ENCODE measurements at places on chromosomes 5 and 9.

DNA sequence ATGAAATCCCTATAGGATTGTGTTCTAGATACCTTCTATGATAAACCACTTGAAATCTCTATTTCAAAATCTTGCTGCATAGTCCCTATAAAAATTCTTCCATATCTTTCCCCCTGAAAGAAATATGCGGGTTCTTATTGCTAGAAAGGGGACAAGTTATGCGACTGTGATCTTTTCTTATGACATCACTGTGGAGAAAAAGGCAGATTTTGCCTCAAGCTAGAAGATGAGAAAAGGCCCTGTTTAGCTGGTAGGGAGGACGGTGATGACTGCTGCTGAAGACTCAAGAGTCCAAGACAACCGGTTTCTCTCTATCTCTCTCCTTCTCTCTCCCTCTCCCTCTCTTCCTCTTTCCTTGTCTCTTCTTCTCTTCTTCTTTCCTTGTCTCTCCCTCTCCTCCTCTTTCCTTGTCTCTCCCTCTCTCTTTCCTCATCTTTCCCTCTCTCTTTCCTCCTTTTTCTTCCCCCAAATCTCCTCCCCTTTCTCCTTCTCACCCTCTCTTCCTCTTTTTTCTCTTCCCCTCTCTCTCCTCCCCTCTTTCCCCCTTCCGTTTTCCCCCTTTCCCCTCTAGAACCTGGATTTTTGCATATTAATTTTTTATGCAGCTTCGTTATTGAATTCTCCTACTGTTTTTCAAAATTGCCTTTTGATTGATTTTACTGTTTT, 5.3 kb downstream of the OR2S2 start:
- no peak for DNase-seq

- no peak for DNase-seq
These were observed 122.6 kb downstream of the RASEF start for GRCh38 chr9:82940376-82940775.

DNA sequence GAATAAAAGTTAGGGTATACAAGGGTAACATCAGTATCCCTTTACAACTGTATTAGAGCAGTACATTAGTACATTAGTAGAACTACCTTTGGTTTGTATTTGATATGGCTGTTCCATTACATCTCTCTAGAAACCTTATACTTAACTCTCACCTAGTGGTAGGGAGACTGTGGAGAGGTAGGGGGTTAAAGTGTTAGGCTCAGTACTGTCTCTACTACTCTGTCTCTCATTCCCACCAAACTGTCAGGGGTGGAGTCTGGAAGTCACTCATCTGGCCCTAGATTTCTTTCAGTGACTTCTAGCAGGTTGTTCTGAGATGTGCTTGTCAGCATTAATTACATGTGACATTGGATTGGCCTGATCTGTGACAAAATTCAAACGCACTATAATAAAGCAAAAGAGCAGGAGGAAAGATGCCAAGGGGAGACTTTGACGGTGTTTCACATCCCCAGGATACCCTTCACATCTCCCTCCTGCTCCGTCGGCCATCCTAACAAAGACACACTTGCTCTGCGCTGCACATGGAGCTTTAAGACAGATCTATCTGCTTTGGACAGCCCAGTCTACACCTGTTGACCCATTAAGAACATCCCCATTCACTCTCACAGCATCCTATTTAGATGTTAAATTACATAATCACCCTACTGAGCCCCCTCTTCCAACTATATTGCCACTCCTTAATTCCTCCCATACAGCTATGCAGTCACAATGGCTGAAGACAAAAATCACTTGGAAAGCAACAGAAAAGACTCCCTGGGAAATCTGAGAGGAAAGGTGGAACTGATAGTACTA, 1043.0 kb upstream of the DMAC1 start:
- no peak for DNase-seq

- DNase-seq = no peak
These were observed 6.2 kb upstream of the TNFSF8 start for GRCh38 chr9:114936581-114936980.

- DNase-seq = no peak
These were observed 258.3 kb upstream of the NR4A3 start for GRCh38 chr9:99563364-99563763.

DNA sequence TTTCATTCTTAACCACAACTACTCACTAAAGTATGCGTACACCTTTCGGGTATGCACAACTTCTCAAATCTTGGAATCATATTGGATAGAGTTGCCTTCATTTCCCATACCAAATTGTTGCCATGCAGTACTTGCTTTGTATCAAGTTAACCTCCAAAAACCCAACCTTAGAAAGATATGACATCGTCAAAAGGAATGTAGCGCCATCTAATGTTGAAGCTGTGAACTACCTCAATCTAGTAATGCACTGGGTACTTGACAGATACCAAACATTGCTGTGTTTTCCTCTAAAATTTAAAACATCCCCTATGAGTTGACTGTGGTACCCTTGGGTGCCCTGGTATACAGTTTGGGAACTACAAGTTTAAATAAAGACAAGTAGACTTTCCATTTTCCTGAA, 318.4 kb downstream of the ARL15 start:
- peak; percentile 21 for DNase-seq

- DNase-seq = no peak
These were observed 1.3 kb downstream of the SLC12A7 start for GRCh38 chr5:1110307-1111240.

DNA sequence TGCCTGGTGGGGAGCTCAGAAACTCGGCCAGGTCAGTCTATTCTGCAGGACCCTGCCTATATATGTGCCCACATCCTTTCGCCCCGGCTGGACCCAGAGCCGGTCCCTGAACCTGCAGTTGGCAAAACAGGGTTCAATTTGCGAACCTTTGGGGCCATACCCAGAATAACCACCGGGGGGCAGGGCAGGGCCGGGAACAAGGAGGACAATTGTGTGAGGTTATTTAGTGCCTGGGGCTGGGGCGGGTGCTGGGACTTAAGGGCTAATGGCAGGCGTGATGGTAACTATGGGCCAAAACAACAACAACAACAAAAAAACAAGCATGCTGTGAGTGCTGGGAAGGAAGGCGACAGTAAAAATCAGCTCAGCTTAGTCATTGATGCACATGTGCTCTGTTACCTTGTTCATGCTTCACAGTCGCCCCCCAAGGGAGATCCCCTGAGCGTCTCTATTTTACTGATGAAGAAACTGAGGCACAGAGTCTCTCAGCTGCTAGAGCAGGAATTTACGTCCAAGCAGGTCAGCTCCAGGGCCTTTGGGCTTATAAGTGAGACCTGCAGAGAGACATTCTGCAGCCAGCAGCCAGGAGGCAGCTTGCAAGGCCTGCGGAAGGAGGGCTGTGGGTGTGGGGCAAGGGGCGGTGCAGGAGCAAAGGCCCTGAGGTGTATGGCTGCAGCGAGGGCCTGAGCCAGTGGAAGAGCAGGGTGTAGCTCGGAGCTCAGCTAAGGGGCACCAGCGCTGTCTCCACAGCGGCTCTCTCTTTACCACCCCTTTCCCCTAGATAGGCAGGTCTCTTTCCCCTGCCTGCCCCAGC, 106.0 kb downstream of the PHF2 start:
- peak; percentile 89 for DNase-seq

DNA sequence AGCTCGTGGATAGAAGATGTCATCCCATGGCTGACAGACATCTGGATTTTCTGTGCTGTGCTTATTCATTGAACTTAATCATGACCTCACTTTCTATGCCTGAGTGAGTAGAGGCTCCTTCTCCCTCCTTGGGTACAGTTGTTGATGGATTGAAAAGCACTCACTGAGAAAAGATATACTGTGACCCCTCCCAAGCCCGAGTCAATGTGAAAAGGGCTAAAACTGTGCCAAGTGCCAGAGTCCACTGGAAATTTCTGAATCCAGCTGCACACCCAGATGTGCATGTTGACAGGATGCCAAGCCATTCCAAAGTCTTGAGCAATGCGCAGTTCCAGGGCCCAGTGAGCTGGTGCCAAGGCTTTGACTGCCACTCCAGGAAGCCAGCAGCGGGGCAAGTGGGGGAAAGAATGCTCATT, 473.0 kb downstream of the NTRK2 start:
- no peak for DNase-seq

GRCh38 chr5:58545912-58546311, 37.0 kb upstream of the RAB3C start:
- DNase-seq = no peak

- peak; percentile 82 for DNase-seq
These were observed at the start of gene ZNF354B for GRCh38 chr5:178859625-178860521. ZNF354B (plus strand) TSS chr5:178859953; CDS start chr5:178861048, 1,095 bp downstream.

- no peak for DNase-seq
These were observed 40.2 kb upstream of the EXOC3 start for GRCh38 chr5:402615-403359.

DNA sequence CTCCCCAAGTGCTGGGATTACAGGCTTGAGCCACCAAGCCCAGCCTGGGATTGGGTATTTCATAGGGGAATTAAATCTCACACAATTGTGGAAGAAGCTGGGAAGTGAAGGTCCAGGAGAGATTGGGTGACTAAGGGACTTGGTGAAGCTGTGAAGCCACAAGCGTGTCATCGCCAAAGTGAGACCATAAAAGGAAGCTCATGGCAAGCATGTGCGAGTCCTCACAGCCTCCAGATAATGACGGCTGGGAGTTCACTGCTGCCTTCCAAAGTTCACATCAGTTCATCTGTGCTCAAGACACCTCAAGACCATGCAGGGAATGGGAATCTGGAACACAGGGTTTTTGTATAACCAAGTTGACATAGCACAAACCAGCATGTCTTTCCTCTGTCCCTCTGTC, 210.6 kb downstream of the MARCHF11 start:
- no peak for DNase-seq

GRCh38 chr9:16102154-16102553, 549.3 kb downstream of the CCDC171 start:
- DNase-seq = no peak

GRCh38 chr5:114362197-114362976, 517 bp downstream of the KCNN2 start:
- peak; percentile 55 for DNase-seq

DNA sequence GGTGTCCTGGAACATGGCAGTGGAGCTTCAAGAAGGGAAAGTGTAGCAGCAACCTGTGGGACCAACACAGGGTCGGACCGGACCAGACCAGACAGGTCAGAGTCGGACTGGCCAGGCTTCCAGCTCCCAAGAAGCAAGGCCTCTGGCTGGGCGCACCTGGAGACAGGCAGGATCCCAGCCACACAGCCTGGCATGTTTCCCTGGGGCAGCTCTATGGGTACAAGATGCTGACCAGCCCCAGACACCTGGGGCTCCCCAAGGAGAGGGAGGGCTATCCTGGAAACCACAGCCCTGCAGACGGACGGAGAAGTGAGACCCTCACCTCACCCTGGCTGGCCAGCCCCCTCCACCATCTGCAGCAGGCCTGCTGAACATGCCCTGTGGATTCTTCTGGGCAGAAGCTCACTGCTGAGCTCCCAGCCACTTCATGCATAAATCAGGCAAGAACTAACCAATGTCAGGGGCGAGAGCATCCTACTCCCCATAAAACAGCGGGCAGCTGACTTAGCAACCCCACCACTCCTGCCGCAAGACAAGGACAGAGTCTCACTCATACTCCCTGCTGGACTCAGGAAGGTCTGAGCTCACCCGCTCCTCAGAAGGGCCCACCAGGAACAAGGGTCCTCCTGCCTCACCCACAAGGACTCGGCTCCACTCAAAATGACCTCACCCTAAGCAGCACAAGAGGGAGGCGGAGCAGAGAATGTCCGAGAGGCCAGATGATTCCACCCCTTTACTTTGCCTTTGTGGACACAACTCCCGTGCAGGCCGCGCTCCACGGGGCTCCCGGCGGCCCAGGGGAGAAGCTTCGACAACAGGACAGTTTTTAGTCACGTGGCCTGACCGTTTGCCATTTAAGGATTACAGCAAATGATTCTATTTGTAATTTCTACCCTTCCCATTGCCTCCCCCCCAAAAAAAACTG, 2.9 kb upstream of the DPH7 start:
- no peak for DNase-seq

DNA sequence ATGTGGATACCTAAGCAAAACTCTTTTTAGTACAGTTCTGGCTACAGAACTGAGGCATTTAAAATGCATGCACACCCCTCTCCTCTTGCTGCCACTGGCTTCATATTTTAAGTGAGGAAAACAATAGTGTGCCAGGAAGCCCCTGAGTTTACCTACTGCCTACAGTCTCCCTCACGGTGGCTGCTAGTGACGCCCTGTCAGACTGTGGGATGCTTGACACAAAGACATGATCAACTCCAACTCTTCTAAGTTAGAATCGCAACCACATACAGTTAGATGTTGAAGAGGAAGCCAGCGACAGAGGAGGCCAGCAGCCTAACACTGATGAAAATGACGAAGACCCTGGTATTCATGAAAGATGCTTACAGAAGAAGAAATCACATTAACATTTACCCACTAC, 1.3 kb downstream of the SEC16A start:
- DNase-seq = no peak

DNA sequence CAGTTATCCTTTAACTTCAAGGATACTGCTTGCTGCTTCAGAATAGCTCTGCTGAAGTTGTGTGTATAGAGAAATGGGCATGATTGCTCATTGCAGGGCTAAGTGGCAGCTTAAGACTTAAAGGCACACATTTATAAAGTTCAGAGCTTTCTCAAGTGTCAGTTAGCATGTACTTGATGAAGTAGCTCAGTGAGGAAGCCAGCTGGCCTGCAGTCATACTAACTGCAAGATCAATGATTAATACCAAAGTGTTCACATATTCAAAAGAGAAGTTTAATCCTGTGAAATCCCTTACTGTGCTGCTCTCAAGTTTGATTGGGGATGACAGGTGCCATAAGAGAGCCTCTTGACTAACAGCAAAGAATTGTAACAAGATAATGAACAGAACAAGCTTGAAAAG, 483.4 kb upstream of the NUDT12 start:
- DNase-seq = no peak

GRCh38 chr9:14992081-14992480, 81.9 kb upstream of the FREM1 start:
- DNase-seq = no peak

DNA sequence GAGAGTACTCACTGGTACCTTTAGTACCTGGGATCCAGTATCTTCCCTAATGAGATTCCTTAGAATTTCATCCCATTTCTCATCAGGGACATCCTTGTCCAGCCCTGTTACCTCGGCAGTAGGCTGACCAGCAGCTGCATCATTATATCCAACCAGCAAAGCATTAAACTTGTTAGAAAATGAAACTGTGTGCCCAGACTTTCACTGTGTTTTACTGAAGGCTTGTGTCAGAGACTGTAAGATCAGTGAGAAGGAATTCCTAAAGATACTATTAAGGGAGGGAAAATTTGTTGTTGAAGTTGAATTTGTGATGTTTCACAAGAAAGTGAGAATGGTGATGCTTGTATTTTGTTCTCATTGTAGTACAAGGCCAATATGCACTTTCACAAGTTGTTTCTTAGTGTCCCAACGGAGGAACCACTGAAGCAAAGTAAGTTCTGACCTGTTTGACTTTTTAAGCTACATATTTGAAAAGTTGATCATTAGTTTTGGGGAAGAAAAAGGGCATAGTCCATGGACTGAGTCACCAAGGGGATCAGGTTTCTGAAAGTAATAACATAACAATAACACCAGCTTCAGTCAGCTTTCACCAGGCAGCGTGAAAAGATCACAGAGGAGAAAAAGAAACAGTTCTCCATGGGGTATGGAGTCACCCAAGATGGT, 48.8 kb downstream of the GRAMD2B start:
- DNase-seq = no peak

DNA sequence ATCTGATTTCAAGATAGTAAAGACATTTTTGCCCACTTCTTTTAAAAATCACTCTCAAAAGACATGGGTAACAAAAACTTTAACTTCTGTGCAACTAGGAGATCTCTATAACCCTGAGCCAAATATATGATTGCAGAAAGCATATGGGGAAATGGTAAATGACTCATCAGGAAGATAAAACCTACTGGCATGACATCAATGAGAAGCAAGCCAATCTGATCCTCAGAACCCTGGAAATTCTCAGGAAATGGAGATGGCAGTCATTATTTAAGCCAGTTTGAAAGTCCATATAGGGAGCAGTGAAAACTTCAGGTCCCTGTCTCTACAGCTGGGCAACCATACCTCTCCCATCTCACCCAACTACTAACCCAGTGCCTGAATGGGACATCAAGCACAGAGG, 249.7 kb upstream of the NREP start:
- DNase-seq = no peak

Measured in endothelial cell (in vitro differentiated cells).